AG04449 (cell line): ENCODE measurements at places on chromosomes 6 and 20.
A peak's percentile ranks its signal among the peaks of the same experiment; 100 is the strongest.

DNA sequence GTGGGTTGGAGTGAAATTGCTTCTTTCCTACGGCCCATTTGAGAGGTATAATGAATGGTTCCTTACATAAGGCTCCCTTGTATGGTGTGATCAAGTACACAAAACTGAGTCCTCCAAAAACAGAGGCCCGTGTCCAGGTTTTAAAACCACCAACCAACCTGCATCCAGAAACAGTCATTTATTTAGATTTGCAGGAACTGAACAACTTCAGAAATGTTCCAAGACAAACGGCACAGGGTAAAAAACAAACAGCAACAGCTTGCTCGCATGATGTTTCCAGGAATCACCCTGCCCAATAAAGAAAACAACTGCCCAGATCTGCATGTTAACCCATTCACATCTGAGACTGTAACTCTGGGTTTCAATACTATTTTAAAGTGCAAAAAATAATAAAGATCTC is 40.2 kb upstream of the TRAM2 start:
- no peak for DNase-seq

GRCh38 chr6:47083586-47084047 is 41.5 kb upstream of the ADGRF1 start:
- DNase-seq: no peak

- DNase-seq: no peak
Observed at GRCh38 chr20:13909067-13909466, 81.3 kb downstream of the SEL1L2 start.

DNA sequence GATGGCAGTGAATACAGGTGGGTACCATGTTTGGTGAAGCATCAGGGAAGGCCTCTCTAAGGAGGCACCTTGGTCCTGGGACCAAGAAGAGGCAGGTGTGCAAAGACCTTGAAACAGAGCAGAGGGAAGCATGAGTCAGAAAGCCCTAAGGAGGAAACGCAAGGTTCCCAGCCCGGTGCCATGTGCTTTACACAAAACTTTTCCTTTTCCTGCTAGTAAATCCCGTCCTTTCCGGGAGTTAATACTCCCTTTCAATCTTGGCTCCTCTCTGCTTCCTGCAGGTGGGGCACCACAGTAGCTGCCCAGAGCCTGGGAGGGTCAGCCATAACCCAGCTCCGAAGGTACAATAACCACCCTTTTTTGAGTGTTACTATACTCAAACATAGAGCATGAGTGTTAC is 19.4 kb upstream of the SLC23A2 start:
- no peak for DNase-seq

DNA sequence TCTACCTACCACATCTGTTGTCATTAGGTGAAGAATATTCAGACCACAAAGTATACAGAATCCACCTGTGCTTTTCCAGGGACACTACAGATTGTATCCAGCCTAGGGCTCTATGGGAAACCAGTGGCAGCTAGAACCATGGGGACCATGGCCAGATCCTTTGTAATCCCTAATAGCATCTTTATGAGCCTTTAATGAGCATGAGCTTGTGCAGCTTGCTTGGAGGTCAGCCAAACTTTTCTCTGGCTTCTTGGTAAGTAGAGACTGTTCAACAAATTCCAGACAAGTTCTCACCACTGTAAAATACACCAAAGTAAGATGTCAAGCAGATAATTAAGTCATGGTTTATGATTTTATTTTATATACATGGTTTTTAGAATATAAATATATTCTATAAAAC is 301.6 kb upstream of the ADGRB3 start:
- no peak for DNase-seq

DNA sequence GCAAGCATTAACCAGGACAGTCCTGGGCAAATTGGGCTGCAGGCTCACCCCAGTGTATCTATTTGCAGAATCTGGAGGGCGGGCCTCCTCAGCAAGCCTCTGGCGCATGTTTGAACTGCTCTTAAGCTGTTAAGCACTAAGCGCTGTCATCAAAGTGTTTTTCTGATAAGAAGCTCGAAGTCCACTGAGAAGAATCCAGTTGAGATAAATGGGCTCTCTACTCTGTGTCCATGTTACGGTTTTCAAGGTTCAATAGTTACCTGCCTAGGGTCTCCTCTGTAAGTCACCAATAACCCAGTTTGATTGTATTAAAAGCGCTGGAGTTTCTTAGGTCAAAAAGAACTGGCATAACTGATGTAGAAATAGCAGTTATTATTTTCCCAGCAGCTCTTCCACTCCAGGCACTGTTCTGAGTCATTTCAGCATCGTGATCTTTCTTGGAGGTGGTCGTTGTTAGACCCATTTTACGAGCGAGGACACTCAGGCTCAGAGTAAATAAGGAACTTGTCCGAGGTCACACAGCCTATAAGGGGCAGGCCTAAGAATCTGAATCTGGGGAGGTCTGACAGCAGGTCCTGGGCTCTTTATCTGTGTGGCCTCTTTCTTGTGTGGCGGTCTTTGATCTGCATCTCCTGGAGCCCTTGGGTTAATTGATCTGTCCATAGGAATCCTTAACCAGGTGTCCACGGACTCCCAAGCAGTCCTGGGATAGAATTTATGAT is 207.4 kb upstream of the ZNF217 start:
- no peak for DNase-seq

- DNase-seq: no peak
Observed at GRCh38 chr6:105317607-105318533, 85.0 kb downstream of the PREP start.

- DNase-seq: no peak
Observed at GRCh38 chr20:38975539-38976120, 13.5 kb downstream of the DHX35 start.

DNA sequence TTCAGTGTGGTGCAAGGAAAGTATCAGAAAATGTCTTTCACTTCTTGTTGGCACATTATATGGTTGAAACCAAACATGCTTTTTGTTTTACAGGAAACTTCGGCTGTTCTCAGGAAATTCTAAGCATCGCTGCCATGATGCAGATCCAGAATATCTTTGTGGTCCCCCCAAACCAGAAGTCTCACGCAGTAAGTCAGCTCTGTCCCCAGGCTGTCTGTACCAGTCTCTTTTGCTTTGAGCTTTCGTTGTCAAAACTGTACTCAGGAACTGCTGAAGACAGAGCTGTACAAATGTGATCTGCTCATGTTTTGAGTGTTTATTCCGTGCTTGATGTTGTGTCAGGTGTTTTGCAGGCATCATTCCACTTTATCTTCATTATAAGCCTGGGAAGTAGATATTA is 59.6 kb downstream of the DHX35 start:
- DNase-seq: no peak

- peak; percentile 12 for DNase-seq
Observed at GRCh38 chr6:4253604-4254231, 118.3 kb upstream of the ECI2 start.

DNA sequence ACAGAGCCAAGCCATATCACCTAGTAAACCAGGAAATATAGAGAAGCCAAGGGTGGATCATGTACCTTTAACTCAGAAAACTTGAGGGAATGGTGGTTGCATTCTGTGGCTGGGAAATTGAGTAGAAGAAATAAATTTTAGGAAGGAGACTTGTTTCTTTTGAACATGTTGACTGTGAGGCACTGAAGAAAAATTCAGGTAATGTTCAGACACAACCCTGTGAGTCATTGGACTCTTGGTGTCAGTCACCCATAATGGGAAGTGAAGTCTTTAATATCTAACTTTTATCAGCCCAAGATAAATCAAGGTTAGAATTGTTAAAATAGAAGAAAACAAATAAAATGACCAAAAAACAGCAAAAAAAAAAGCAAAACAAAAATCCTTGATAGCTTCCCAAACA is 98.8 kb upstream of the GRIK2 start:
- DNase-seq: no peak

DNA sequence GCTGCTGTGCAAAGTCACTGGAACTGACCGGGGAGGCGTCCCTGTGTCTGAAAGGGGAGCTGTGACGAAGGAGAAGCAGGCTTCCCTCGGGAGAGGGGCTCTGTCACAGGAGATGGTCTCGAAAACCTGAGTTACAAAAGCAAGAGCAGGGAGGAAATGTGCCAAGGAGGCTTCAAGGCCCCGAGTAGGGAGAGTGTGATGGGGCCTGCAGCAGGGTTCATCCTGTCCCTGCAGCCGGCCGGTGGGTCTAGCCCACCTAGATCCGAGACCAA is 16.7 kb downstream of the DYNLT1 start:
- DNase-seq: no peak

GRCh38 chr6:5159162-5159561 is 74.0 kb downstream of the PPP1R3G start:
- DNase-seq: no peak

GRCh38 chr6:88455317-88455716 is 289.2 kb upstream of the CNR1 start:
- DNase-seq: no peak

DNA sequence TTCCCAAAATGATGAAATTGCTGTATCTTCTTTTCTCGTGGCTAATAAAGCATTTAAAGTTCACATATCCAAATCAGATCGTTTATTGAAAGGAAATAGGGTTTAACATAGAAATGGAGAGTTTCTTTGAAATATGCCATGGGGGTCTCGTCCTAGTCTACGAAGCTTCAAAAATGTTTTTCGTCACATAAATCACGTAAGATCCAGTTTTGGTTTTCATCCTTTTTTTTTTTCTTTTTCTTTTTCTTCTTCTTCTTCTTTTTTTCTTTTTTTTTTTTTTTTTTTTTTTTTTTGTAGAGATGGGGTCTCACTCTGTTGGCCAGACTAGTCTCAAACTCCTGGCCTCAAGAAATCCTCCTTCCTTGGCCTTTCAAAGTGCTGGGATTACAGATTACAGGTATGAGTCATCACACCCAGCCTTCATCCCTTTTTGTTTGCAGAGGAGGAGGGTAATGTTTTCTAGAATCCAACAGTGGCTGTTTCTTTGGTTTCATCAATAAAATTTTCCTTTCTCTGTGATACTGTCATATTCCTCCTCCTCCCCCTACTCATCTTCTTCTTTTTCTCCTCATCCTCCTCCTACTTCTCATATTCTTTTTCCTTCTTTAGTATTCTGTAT is 94.7 kb upstream of the LOC128125822 start:
- no peak for DNase-seq

GRCh38 chr6:71404145-71404966 is 115.7 kb downstream of the OGFRL1 start:
- DNase-seq: no peak

GRCh38 chr6:56663344-56663743 is 20.7 kb upstream of the DST start:
- no peak for DNase-seq

GRCh38 chr6:119727504-119728219 is 378.1 kb upstream of the MAN1A1 start:
- no peak for DNase-seq

GRCh38 chr6:62492192-62492822 is 206.3 kb upstream of the KHDRBS2 start:
- DNase-seq: no peak

GRCh38 chr20:22502731-22503191 is 81.6 kb downstream of the FOXA2 start:
- no peak for DNase-seq

GRCh38 chr6:42450477-42451332 is 1.0 kb downstream of the TRERF1 start:
- DNase-seq: no peak

DNA sequence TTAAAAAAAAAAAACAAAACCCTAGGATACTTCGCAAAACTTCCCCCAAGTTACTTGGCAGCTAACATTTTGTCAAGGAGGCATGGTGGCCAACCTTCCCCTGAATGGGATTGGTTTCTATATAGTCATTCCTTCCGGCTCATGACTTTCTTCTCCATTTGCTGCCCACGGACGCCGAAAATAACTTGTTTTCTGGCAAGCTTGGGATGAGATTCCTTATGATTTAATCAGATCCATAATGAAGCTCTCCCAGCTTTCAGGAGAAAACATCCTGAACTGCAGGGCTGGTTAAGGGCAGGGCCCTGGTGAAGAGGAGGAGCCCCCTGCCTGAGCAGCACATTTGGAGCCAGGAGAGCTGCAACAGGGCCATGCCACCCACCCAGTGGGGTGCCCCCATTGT is 49.9 kb downstream of the PPP1R16B start:
- peak; percentile 1 for DNase-seq

- no peak for DNase-seq
Observed at GRCh38 chr6:153162646-153163045, 31.6 kb upstream of the RGS17 start.

DNA sequence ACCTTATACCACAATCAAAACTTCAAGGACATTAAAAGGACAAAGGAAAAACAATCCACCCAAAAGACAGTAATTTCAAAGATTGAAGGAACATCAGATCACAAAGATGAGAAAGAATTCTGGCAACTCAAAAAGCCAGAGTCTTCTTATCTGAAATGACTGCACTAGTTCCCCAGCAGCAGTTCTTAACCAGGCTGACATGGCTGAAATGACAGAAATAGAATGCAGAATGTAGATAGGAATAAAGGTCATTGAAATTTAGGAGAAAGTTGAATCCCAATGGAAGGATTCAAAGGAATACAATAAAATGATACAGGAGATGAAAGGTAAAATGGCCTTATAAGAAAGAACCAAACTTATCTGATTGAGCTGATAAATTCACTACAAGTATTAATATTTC is 231.4 kb downstream of the CD109 start:
- DNase-seq: no peak

DNA sequence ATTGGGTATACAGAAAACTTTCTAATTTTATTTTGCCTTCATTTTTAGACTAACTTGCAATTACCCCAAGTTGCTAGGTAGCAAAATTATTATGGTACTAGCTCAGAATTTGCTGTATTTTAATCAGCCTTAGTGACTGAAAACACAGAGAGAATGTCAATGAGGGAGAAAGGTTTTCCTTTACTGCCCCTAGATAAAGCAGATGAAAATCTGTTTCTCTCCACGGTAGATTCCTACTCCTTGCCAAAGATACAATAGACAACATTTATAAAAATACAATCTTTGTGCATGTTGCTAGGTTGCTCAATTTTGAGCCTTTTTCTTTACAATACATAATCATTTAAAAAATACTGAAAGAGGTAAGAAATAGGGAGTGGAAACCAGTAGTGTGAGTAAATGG is 222.2 kb downstream of the BCKDHB start:
- no peak for DNase-seq

GRCh38 chr6:99241905-99242534 is 107.5 kb downstream of the FAXC start:
- peak; percentile 5 for DNase-seq

DNA sequence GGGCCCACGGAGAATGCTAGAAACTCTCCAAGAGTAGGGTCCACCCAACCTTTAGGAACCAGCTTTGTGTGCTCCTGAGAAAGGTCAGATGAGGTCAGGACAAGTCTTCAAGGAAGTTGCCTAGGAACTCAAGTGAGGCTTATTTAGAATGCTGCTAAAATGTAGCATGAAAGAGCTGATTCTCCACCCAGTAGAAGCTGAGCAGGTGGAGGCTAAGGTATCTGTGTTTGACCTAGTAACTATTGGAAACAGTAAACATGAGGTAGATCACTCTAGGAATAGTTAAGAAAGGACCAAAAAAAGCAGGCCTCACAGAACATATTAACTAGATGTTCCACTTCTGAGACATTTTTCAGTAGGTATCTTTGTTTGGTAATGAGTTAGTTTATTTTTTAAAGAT is 13.9 kb downstream of the CEP43 start:
- DNase-seq: no peak

- no peak for DNase-seq
Observed at GRCh38 chr6:31576897-31577578, 1.7 kb downstream of the TNF start.
